ENCODE measurements at places on chromosomes 3 and 15.

DNA sequence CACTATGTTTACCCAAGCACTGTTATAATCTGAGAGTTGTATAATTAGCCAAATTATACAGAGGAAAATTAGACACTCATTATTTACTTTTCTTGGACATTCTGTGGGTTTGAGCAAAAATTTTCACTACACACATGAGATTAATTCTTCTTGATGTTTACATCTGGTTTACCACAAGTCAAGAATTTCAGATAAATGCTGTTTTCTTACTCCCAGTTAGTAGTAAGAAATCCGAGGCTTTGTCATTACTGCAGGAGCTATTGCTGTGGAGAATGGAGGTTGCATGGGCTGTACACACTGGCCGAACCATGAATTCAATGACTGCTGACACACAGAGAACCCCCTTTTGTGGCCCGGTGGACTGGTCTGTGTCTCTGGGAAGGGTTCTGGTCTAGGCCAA, 207.7 kb upstream of the CFAP20DC start:
- H3K4me3 ChIP-seq = no peak overlapping the region
- no peaks in the 10 kb centered on the region for H3K36me3 ChIP-seq
- H3K4me1 ChIP-seq = no peaks in the 10 kb centered on the region
- no peaks in the 10 kb centered on the region for H3K27me3 ChIP-seq
- no peak overlapping the region for H3K27ac ChIP-seq
- no peak for DNase-seq

DNA sequence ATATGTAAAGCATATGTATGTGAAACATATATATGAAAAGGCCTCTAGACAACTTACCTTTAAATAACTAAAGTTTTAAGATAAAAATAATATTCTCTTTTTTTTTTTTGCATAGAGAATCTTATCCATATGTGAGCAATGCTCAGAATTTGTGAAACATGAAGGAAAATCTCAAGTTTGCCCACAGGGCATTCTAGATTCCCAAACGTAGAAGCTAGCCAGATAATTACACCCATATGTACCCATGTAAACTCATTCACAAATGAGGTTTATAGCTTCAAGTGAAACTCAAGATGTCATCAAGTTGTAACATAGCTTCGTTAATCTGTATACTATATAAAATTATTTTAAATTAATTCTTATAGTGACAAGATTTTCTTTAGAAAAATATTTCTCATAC, 537.3 kb upstream of the NR2F2 start:
- H3K36me3 ChIP-seq = no peaks in the 10 kb centered on the region
- no peak overlapping the region for H3K4me3 ChIP-seq
- no peak overlapping the region for H3K27ac ChIP-seq
- peaks cover 21% of the 10 kb centered on the region for H3K27me3 ChIP-seq
- no peak for DNase-seq

GRCh38 chr15:80071652-80072051, 12.2 kb downstream of the ZFAND6 start:
- no peak overlapping the region for H3K27ac ChIP-seq
- peaks cover 3% of the 10 kb centered on the region for H3K36me3 ChIP-seq
- peaks cover 67% of the 10 kb centered on the region for H3K4me1 ChIP-seq
- peak overlapping the region; percentile 14 for H3K4me3 ChIP-seq
- H3K27me3 ChIP-seq = no peaks in the 10 kb centered on the region

DNA sequence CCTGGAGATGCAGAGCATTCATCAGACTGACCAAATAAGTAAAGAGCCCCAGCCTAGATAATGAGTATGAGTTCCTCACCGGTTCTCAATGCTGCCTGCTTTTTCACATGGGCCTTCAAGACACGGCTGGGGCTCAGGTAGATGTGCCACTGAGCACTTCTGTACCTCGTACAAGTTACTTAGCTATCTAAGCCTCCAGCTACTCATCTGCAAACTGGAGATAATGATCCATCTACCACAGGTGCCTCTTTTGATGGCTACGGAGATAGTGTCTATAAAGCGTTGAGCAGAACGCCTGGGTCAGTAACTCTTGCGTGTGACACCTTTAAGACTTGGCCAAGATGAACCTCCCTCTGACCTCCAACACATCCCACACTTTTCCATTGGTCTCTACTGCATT, 56.3 kb downstream of the CCR4 start:
- H3K4me3 ChIP-seq = no peak overlapping the region
- peak overlapping the region; percentile 37 for H3K27ac ChIP-seq
- no peaks in the 10 kb centered on the region for H3K27me3 ChIP-seq
- DNase-seq = no peak

DNA sequence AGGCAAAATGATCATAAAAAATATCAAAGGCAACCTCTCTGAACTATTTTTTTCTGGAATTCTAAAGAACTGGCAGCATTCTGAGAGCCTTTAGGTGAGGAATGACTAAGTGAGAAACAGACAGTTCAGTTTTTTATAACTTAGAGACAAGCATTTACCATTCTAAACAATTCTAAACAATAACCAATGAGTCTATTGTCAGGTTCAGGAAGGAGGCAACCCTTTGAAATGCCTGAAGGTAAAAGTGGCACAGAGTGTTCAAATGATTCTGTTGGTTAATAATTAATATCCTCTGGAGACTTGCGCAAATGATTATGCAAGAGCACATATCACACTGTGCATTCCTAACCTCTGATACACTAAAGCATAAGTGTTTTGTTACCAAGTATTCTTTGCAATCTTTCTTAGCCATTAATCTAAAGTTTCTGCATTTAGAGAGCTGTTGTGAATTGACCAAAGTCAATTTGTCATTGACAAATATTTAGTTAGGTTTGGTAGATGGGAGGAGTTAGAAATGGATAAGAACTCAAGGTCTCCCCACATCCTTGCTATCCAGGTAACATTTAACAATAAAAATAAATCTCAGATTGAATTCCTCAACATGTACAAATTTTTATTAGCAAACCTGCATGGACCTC, 9.2 kb upstream of the TGFBR2 start:
- H3K36me3 ChIP-seq = peaks cover 18% of the 10 kb centered on the region
- H3K27me3 ChIP-seq = no peaks in the 10 kb centered on the region
- H3K27ac ChIP-seq = no peak overlapping the region
- no peak overlapping the region for H3K4me3 ChIP-seq
- no peak for DNase-seq

- H3K36me3 ChIP-seq = peaks cover 22% of the 10 kb centered on the region
- DNase-seq = peak; percentile 85
- peak overlapping the region; percentile 73 for H3K4me3 ChIP-seq
- H3K27me3 ChIP-seq = no peaks in the 10 kb centered on the region
- H3K27ac ChIP-seq = peak overlapping the region; percentile 89
Observed at GRCh38 chr3:46987743-46988401, 8.4 kb downstream of the NBEAL2 start.

All from activated naive CD8-positive, alpha-beta T cell treated with anti-CD3 and anti-CD28 coated beads for 36 hours (primary cell).